Stimulated activated CD4-positive, alpha-beta T cell treated with anti-CD3 and anti-CD28 coated beads, Interleukin-15, amount 100 ng/mL, for 48 hours (primary cell): ENCODE measurements at places on chromosomes 16 and 17.

DNA sequence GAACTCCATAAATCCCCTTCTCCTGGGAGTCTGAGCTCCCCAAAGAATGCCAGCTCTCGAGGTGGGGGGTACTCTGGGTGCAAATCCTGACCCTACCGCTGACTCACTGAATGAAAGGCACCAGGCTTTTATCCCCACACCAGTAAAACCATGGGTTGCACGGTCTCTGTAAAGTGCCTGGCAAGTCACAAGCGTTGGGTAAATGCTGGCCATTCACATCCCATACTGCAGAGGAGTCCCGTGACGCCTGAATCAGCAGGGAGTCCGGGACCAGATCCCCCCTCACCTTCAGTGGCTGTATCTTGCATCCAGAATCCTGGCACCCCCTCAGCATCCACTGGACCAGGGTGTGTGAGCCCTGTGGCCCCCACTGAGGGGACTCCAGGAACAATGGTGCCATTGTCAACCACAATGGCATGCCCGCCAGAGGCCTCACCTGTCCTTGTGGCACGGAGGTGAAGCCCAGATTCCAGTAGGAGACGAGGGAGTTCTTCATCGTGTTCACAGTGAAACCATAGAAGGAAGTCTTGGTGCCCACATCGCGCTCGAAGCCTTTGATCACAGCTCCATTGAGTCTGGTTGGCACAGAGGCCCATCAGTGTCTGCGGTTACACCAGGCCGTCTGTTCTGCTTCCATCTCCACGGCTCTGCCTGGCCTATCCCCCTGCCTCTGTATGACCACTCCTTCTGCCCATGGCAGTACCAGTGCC is 13.3 kb downstream of the ST6GALNAC2 start:
- no peak for DNase-seq

GRCh38 chr16:88761830-88762229 is 23.2 kb downstream of the PIEZO1 start:
- DNase-seq: no peak

GRCh38 chr17:80694085-80694991 is 149.7 kb downstream of the RPTOR start:
- no peak for DNase-seq

DNA sequence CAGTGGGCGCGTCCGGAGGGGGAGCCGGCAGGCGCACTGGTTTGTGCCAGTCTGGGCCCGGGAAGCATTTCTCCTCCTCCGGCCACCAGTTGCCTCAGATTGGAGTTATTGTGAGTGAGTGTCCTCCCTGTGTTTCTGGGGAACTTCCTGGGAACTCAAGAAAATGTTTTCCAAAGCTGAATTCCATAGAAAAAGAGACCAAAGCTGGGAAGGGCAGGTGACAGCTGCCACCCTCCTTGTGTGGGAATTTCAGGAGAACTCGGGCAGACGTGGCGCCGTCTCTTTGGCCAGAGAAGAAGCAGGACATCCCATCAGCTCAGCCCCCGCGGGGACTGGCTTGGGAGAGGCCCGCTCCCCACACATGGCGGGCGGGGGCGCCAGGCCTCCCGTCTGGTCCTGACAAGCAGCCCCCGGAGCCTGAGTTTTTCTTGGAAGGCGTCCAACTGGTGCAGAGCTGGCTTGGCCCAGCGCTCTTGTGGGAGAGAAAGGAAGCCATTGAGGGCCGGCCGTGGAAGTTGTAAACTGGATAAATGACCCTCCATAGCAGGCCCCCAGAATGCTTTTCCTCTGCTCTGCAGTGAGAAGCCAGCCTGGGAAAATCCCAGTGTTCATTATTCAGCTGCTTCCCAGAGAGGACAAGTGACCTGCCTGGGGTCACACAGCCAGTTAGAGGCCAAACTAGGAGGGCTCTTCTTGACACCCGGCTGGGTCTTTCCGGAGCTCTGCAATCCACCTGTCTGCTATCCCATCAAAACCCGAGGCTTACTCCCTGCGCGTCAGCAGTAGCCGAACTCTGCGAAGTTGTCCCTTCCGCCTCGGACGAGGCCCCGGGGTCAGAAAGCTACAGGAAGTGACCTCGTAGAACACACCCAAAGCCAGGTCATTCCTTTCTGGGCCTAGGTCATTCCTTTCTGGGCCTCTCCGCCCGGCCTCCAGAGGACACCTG is 39.2 kb upstream of the GSE1 start:
- no peak for DNase-seq

- no peak for DNase-seq
These were observed 25.0 kb upstream of the KCNJ2 start for GRCh38 chr17:70144260-70144846.

DNA sequence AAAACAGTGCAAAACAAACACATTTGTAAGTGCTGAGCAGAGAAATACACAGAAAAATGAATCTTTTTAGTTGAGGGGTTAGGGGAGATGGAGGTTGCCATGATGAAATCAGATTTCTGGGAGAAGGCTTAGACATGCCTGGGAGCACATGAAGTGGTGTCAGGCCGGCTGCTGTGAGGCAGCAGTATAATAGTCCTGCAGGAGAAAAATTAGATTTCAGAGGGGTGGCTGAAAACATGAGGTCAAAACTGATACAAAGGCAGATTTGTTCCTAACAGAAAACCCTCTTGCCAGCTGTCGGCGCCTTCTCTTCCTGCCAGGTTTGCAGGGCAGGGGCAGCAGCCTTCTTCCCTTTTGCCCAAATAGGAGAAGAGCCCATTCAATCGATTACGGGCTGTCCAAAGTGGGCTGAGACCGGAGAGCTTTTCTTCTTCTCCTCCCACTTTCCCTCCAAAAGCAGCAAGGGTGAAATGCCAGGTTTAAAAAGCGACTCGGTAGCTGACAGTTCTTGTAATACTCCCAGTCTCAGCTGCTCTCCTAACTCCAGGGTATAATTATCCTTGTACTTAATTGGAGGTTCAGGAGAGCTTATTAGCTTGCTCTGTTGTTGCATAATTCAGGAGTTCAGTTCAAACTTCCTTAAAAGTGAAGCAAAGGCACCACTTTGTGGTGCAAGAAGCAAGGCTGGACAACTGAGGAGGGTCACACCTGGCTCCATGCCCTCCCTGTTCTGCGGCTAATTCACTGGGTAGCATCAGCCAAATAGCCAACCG is 80.0 kb downstream of the PCTP start:
- no peak for DNase-seq

GRCh38 chr17:65355246-65355645 is 206.2 kb downstream of the AXIN2 start:
- no peak for DNase-seq

GRCh38 chr17:69967910-69968411 is 107.1 kb upstream of the KCNJ16 start:
- no peak for DNase-seq

GRCh38 chr17:2634361-2634960 is 41.0 kb downstream of the PAFAH1B1 start:
- DNase-seq: no peak

DNA sequence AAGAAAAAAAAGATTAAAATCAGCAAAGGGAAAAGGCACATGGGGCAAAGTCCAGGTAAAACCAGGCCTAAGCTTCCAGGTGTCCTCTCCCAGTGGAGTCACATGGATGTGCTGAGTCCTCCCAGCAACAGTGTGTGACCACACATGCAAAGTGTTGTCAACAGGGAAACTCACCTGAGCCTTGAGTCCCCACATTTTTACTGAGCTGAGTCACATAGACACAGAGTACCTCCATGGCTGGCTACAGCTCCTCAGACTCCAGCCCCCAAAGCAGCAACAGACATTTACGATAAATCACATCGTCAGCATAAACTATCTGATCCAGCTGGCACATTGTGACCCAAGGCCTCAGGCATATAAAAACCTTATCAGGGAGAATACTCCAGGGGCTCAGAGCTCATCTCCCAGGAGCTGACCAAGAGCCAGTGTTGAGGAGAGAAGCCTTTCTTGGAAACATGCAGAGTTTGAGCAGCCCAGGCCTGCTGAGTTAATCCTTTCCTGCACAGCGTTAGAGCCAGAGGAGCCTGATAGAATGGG is 20.5 kb downstream of the ERCC4 start:
- DNase-seq: no peak

- DNase-seq: peak; percentile 54
These were observed 186.0 kb upstream of the TNRC6C start for GRCh38 chr17:77772461-77772897.

- DNase-seq: no peak
These were observed 40.4 kb downstream of the CNGB1 start for GRCh38 chr16:57930533-57930932.

GRCh38 chr16:83705856-83706255 is 101.9 kb upstream of the HSBP1 start:
- no peak for DNase-seq

DNA sequence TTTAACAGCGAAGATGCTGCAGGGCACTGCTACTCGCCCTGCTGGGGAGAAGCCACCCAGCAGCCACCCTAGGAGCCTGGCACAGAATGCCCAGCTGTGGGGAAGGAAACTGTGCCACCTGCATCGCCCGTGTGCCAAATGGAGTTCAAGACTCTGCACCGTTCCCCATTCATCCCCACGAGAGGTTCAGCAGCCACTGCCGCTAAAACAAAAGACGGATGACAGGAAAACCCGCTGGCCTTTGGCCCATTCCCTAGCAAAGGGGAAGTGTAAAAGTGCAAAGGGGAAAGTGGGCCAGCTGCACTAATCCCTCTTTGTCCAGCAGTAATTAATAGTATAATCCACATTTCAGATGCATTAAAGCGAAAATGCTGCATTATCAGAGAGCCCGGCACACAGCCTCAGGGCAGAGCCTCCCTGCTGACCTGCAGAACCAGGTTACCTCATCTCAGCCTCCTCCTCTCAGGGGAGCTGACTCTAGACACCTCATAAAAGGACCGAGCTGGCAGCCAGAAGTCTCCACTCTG is 37.7 kb downstream of the ZFHX3 start:
- DNase-seq: no peak

DNA sequence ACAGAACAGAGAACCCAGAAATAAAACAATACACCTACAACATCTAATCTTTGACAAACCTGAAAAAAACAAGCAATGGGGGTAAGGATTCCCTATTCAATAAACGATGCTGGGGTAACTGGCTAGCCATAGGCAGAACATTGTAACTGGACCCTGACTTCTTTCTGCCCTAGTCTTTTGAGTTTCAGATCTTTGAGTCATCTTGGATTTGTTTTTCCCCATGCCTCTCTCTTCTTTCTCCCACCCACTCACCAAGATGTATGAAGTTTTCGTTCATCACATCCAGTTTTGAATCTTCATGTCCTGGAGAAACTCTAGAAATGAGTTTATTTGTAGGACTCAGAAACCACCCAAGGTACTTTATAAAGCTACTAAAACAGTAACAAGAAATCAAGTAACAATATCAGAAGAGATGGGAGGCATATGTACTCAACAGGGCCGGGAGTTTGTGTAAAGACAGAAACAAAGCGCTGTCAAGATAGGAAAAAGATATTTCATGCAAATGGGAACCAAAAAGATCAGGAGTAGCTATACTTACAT is 39.0 kb downstream of the HSD17B2 start:
- DNase-seq: no peak

GRCh38 chr17:67769231-67769630 is 51.5 kb downstream of the NOL11 start:
- DNase-seq: no peak

DNA sequence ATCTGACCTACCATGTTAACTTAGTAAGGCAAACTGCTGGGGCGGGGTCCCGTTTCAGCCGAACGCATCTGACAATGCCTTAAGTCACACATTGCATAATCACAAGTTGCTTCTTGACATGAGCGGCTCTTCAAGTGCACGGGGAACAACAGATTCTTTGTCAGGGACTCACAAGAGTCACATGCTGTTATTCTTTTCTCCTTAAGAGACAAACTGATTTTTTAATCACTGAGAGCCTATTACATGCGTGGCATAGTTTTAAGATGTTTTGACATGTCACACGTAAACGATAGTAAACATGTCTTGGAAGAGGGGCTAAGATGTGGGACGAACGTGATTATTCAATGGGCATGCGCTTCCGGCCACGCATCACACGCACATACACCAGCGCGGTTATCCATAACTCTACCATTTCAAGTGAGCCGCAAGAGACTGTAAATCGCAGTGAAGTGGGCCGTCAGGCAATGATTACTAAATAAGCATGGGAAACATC is 63.4 kb downstream of the ADCY9 start:
- DNase-seq: no peak

GRCh38 chr16:73572135-73572828 is 524.4 kb upstream of the ZFHX3 start:
- DNase-seq: no peak

- DNase-seq: no peak
These were observed 331.4 kb upstream of the WSB1 start for GRCh38 chr17:26962255-26963162.

DNA sequence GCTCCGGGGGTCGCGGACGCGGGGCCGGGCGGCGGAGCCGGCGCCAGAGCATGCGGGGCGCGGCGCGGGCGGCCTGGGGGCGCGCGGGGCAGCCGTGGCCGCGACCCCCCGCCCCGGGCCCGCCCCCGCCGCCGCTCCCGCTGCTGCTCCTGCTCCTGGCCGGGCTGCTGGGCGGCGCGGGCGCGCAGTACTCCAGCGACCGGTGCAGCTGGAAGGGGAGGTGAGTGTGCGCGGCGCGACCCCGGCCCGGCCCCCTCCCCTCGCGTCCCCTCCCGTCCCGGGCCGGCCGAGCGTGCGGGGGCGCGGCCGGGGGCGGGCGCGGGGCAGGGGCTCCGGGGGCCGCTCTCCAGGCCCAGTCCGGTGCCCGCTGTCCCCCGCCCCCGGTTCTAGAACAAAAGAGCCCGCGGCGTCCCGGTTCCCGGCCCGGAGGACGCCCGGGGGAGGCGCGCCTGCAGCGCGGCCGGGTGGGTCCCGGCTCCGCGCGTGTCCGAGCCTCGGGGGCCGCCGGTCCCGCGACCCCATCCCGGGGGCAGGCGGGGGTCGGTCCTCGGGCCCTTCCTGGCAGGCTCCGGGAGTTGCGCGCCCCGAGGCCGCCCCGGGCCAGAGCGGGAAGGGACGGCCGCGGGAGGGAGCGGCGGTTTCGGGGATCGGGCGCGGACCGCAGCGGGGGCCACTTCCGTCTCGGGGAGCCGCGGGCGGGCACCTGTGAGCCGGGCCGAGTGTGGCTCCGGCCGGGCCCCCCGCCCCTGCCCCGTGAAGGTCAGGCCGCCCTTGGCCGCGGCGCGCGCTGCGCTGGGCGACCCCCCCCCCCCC is 563 bp downstream of the METRNL start:
- DNase-seq: no peak

GRCh38 chr17:82298538-82299421 is 18.6 kb downstream of the CD7 start:
- DNase-seq: no peak

DNA sequence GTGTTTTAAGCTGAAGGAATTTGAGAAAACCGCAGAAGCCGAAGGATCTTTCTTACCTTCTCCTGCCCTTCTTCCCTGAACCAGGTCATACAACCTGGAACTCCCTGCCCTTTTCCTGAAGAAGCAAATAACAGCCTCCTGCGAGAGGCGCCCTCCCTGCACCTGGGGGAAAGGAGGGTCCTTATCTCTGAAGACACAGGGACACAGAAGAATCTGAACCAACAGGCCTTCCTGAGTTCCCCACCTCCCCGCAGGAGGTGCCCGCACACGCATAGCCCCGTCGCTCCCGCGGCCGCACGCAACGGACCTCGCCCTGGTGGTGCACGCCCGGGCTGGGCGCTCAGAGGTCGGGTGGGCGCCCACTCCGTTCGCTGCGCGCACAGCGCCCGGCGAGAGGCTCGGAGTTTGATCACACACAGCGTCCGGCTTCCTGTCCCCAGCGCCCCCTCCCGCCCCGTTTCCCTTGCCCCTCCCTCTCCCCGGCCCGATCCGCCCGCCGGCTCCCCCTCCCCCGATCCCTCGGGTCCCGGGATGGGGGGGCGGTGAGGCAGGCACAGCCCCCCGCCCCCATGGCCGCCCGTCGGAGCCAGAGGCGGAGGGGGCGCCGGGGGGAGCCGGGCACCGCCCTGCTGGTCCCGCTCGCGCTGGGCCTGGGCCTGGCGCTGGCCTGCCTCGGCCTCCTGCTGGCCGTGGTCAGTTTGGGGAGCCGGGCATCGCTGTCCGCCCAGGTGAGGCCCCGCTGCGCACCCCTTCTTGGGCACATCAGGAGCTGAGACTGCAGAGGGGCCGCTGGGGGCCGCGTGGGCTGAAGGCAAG is at the start of gene TNFSF12:
TSS of gene TNFSF12 (plus strand) at position 474 of the 816 bp plus-strand sequence. CDS start at position 570, 96 bp downstream.
- peak; percentile 38 for DNase-seq
